Brain pericyte (primary cell): ENCODE measurements at places on chromosomes 13 and 19.

DNA sequence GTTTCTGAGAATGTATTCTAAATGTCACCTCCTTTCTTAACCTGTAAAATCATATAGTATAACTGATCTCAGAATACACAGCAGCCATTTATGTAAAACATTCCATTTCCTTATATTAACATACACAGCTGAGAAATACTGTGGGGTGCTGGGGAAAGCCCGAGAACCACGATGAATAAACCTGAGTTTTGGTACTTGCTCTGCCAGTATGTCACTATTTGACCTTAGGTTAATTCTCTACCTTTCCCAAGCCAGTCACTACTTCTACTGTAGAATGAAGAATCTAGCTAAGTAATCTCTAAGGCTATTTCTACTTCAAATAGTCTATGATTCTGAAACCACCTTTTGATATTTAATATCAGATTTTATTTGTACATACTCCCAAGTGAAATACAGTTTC is 173.7 kb downstream of the TBC1D4 start:
- DNase-seq = no peak

GRCh38 chr13:26538363-26539317 is 18.8 kb upstream of the WASF3 start:
- DNase-seq = no peak

DNA sequence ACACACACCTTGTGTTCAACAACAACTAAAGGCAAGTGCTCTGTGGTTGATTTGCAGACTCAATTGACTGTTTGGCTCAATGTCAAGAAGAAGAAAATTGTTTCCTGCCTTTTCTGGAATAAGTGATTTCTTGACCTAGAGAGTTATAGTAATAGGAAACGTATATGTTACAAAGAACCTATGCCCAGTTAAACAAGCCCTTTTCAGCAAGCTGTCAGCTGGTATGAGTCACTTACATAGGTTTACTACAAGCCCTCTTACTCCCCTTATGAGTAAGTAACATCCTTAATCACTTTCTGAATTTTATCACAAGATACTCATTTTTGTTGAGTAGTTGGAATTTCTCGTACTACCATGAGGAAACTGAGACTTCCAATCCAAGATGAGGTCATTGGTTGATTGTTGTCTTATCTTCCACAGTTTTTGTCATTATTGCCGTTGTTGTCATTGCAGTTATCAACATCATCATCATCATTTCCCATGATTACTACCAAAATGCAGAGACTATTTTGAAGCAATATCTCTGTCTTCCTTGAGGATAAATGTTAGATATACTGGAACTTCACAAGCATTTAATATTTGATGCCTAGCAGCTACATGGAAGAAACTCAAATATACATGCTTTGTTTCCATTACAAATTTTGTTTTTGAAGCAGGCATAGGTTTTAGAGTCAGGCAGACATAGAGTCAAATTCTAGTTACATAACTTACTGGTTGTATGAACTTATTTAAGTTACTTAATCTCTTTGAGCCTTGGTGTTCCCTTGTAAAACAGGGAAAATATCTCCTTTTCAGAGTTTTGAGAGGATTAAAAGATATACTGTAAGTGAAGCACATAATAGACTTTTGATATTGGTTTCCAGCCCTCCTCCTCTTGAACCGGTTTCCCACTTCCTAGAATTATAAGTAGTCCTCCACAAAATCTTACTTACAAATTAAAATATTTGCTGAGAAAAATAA is 106.0 kb downstream of the RAP2A start:
- no peak for DNase-seq

DNA sequence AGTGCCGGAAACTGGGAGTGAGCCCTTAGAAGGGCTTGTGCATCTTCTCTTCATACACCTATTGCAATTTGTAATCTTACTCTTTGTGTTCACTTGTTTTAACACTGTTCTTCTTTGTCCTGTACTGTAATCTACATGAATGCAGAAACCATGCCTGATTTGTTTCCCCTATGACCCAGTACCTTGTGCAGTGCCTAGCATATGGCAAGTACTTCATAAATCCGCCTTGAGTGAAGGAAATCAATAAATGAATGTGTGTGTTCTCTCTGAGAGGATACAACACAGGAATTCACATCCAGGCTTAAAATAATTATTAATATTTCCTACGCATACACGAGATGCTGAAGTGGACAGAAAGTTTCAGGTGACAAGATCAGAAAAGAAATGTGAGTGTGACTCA is 172.6 kb downstream of the GPC6 start:
- no peak for DNase-seq

GRCh38 chr13:24931450-24932251 is 164.3 kb upstream of the PABPC3 start:
- DNase-seq = no peak

GRCh38 chr13:46926916-46927590 is 30.2 kb upstream of the HTR2A start:
- DNase-seq = no peak

- no peak for DNase-seq
Observed at GRCh38 chr19:12774588-12775555, at the start of gene HOOK2. TSS of gene HOOK2 (minus strand) at chr19:12775552. CDS start at chr19:12775449, 103 bp downstream.

DNA sequence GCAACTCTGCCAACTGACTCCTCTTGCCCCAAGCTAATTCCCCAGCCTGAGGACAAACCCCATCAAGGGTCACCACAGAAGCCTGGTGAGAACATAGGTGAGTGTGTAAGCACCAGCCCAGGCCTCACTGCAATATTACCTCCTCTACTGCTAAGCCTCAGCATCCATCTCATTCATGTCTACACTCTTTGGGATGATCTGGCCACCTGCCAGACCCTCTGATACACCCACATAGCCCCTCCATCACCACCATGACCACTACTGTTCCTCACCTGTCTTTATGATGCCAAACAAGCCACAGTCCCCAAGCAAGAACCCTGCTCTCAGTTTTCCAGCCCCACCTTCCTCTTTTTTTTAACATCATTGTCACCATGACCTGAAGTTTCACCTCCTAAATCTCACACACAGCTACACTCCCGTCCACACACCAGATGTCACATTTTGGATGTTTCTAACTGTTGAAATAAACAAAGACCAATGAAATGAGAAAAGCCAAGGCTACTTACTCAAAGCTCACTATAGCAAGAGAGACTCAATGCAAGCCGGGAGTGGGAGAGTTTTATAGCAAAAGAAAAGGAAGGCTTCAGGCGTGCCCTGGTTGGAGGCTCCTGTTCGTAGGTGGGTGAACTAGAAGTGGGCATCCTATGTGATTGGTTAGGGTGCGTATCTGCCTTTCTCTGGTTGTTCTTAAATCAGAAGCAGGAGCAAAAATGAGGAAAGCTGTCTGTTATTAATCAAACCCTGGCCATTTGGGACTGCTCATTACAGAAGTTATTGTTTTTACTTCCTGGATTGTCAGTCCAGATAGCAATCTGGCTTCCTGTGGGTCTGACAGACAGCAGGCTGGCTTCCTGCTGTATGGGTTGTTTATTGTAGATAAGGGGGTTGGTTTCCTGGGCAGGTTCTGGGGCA is 2.0 kb downstream of the ZNF792 start:
- no peak for DNase-seq

- no peak for DNase-seq
Observed at GRCh38 chr19:46213156-46213555, 16.4 kb upstream of the IGFL1 start.

DNA sequence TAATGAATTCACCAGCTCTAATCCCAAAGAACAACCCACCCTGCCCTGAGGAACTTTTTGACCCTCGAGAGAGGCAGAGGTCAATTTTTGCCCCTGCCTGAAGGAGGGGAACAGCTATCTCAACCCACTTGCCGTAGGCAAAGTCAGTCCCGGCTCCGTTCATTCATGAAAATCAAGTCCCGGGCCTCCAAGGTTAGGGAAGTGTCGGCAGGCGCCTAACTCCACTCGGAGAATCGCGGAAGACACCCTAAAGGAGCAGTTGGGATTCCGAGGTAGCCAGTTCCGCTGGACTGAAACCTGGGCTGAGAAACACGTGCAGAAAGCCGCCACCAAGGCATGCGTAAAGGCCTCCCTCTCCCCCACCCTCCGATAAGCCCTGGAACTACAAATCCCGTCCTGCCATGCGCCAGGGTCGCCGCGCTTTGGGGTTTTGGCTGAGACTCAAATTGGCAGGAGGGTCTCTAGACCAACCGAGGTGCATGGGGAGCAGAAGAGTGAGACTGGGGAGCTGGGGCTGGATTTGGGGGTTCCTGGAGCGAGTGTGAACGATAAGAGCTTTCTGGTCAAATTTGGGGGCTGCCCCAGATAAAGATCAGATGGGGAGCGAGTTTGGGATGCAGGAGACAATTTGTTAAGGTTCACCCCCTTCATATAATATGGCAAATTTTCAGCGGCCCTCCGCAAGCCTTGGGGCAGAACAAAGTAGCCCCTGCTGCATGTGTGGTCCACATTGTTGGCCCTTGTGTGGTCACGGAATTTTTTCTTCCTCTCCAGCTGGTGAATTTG is at the start of gene TNPO2:
Gene TNPO2, minus strand, starts transcription at position 292 of the 786 bp plus-strand sequence. CDS start 2,955 bp downstream, outside the sequence.
- DNase-seq = no peak

DNA sequence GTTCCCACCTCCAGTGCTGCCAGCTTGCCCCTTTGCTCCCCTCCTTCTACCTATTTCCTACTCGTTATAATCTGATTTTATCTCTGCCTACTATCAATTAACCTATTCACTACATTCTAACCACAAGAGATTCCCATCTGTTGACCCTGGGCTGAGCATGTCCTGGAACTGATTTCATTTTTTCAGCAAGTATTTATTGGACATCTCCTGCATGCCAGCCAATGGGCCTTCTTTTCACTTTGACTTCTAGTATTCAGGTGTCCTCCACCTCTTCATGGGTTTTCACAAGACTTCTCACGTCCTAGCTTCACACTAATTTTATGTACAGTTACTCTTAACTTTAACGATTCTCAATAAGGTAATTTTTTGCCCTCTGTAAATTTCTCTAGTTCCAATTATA is 282.7 kb upstream of the KLHL1 start:
- DNase-seq = no peak

- DNase-seq = no peak
Observed at GRCh38 chr13:61880578-61881283, 465.1 kb upstream of the PCDH20 start.

DNA sequence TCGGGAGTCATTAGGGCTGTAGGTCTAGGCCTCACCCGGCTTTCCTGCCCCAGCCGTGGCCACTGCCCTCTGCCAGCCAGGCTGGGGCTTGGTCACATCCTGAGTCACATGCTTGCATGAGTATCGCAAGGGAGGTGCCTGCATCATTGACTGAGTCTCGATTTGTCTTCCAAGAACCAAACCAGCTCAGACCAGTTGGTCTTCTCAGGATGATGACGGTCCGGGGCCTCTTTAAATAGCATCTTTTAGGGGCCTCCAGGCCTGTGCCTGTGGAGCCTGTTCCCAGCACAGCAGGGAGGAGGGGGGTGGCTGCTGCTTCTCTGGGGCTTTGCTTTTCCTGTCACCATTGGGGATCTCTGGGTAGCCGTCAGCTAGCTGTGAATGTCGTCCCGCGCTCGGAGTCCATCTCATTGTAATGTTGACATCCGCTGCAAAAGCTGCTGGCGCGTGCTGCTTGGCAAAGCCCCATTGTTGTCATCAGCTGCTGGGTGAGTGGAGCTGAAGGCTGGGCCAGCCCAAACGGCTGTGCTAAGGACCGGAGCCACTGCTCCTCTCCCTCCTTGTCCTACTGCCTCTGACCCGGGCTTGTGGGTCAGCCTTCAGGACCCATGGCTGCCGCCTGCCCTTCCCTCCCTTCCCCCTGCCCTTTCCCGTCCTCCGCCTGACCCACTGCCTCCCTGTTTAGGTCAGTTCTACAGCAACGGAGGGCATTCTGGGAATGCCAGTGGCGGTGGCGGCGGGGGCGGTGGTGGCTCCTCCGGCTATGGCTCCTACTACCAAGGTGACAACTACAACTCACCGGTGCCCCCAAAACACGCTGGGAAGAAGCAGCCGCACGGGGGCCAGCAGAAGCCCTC is 14.3 kb upstream of the QTRT1 start:
- DNase-seq = no peak

DNA sequence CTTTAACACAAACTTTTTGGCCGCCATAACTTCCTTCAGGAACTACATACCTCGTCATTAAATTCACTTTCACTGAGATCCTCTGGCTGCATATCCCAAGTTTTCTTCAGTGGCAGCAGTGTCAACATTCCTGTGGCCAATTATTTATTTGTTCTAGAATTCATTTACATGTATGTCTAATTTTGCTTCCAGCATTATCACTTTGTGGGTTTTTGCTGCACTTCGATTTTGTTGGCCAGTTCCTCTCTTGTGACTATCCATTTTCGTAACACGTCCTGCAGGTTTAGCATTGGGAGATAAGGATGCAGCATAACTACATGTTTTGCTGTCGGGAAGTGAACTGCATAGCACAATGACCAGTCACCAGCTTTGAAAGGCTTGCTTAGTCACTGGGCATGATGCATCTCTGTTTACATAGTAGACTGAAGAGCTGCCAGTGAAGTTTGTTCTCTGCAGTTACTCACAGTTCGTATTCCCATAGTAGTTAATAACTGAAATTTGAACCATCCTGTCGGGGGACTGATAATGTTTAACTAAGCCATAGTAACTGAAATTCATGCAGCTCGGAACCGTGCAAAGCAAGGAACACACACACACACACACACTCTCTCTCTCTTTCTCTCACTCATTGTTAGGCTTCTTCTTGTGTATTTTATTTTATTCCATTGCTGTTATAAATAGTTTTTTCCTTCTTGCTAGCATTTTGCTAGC is 28.3 kb downstream of the ZNF507 start:
- peak; percentile 86 for DNase-seq

DNA sequence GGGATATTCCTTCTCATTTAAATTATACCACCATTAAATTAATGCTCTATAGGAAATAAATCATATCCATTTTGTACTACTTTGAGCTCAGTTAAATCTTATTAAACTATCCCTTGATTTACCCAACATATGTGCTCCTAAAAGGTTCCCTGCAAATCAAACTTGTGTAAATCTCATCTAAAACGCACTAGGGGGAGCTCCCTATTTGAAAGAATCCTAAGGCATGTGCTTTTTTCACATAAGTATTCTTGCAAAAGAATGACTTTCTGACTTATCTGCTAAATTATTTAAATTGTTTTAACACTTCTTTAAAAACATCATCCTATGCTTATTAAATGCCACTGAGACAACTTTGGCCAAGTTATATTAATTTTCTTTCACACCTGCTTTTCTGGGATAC is 7.9 kb downstream of the INTS6 start:
- DNase-seq = no peak

- DNase-seq = no peak
Observed at GRCh38 chr13:31160857-31161556, 697 bp downstream of the HSPH1 start.

DNA sequence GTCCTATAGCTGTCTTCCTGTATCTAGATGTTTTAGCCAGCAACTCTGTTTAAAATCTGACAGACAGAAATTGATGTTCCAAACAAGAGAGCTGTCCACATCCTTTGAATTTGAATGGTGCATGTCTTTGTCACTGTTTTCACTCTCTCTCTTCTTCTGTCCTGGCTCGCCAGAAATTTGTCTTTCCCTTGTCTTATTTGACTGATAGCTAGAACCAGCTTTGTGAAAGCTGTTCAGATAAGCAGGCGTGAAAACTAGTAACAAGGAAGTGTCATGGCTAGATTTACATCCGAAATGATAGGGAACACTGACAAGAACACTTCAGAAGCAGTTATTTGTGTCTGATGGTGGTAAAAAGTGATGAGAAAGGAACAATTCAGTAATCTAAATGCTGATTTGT is 354.9 kb upstream of the SLITRK1 start:
- DNase-seq = no peak

- no peak for DNase-seq
Observed at GRCh38 chr19:9878511-9879196, 43.5 kb downstream of the PIN1 start.

GRCh38 chr13:90068658-90069057 is 1278.8 kb upstream of the MIR17HG start:
- DNase-seq = no peak

- DNase-seq = no peak
Observed at GRCh38 chr19:3065675-3066357, 3.5 kb upstream of the TLE5 start.

- no peak for DNase-seq
Observed at GRCh38 chr19:46019270-46019669, 3.6 kb downstream of the PGLYRP1 start.
